ENCODE measurements at places on chromosomes 11 and 22. TPM values are rescaled to one million over a fixed set of nuclear protein-coding genes. Genes with fewer than 3 reads are reported as not detected.

DDB1 gene
- total RNA-seq, result 201 TPM

CCDC73 gene
- not detected for total RNA-seq

KRTAP5-1 gene
- total RNA-seq, result not detected

IGSF9B gene
- 13.8 TPM for total RNA-seq

Data from parietal lobe (tissue), 2 donors.